ENCODE measurements at places on chromosomes 2 and 18.

- DNase-seq = no peak
These were observed 21.8 kb downstream of the CWC22 start for GRCh38 chr2:179985163-179985820.

GRCh38 chr18:13604786-13605185, 121.6 kb downstream of the FAM210A start:
- DNase-seq = no peak

DNA sequence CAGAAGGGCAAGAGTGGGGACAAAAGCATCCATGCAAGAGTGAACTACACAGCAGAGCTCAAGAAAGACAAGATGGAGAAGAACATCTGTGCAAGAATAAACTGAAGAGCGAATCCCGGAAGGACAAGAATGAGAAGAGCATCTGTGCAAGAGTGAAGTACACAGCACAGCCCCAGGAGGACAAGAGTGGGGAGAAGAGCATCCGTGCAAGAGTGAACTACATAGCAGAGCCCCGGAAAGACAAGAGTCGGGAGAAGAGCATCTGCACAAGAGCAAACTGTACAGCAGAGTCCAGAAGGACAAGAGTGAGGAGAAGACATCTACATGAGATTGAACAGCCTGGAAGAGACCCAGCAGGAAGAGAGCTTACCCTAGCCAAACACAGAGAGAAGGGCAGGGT, 284.6 kb downstream of the PIEZO2 start:
- no peak for DNase-seq

GRCh38 chr2:31525876-31526275, 54.9 kb downstream of the SRD5A2 start:
- DNase-seq = no peak

GRCh38 chr18:21486905-21487437, 113.5 kb downstream of the ESCO1 start:
- no peak for DNase-seq

GRCh38 chr18:26667046-26667445, 118.7 kb upstream of the KCTD1 start:
- DNase-seq = no peak

DNA sequence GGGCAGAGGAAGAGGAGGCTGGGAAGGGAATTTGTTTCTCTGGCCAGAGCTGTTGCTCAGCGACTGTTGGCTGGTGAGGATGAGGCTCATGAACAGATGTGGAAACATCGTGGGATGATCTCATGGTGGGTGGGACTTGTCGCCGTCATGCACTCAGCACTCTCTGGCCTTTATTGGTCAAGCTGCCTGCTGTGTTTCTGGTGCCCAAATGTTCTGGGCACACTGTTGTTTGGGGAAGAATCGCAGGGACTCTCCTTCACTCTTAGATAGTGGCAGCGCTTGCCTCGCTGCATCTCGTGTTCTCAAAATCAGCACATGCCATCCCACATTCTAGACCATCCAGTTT, 145.6 kb downstream of the AGAP1 start:
- DNase-seq = no peak

- DNase-seq = no peak
These were observed 147.2 kb upstream of the SPATS2L start for GRCh38 chr2:200159357-200159707.

- DNase-seq = no peak
These were observed 89.8 kb downstream of the TGOLN2 start for GRCh38 chr2:85237849-85238565.

- no peak for DNase-seq
These were observed 89.4 kb upstream of the EML6 start for GRCh38 chr2:54634021-54634420.

GRCh38 chr2:191059308-191059707, 45.3 kb upstream of the STAT1 start:
- no peak for DNase-seq

GRCh38 chr2:223082706-223083105, 30.7 kb downstream of the KCNE4 start:
- no peak for DNase-seq

DNA sequence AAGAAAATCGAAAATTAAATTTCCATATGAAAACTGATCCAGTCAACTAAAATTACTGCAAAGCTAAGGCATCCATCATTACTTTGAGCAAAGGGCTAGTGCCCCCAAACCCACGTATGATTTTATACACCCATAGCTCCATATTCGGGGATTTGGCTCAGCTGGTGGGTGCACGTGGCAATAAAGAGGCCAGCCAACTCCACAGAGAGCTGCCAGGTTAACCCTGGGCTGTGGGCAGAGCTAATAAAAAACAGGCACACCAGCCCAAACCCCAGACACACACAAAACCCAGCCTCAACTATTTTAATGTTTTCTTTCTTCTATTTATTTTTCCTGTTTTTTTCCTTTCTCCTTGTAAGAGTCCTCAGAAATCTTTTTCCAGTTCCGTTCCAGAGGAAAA, 151.3 kb upstream of the SOX11 start:
- DNase-seq = no peak

GRCh38 chr2:235495373-235496238, 1.8 kb downstream of the AGAP1 start:
- DNase-seq = no peak

DNA sequence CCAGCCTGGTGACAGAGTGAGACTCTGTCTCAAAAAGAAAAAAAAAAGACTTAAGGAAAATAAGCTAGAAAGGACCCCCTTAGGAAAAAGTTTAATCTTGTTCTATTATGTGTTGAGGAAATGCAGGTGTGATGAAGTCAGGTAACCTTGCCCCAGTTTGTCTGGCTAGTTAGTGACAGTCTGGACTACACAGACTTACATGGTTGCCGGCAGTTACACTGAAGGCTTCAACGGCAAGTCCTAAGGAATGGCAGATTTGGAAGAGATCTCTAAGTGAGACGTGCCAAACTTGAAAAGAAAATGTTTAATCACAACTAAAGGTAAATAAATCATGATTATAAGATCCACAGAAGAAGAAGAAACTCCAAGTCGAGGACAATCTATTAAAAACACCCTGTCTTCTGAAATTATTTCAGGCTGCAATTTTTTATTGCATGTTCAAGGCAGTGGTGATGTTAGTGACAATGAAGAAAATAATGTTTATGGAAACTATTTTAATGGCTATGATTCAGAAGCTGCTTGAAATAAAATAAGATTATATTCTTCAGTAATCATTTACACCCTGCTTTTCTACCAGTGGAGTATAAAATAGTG, 84.2 kb downstream of the TTC27 start:
- DNase-seq = no peak

- no peak for DNase-seq
These were observed 118.5 kb upstream of the ALPP start for GRCh38 chr2:232260075-232260474.

DNA sequence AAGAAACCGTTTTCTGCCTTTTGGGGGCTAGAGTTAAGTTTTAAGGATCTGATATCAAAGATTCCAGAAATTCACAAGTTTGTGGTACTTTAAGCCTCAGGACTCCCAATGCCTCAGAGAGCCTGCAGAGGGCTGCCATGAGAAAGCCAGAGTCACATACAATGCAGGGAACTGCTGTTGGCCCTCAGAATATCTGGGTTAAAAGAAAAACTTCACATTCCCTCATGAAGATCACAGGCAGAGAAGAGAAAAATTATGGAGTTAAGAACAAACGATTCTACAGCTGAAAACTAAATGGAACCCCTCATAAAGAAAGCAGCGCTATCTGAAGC, 39.5 kb downstream of the HDAC4 start:
- DNase-seq = no peak

DNA sequence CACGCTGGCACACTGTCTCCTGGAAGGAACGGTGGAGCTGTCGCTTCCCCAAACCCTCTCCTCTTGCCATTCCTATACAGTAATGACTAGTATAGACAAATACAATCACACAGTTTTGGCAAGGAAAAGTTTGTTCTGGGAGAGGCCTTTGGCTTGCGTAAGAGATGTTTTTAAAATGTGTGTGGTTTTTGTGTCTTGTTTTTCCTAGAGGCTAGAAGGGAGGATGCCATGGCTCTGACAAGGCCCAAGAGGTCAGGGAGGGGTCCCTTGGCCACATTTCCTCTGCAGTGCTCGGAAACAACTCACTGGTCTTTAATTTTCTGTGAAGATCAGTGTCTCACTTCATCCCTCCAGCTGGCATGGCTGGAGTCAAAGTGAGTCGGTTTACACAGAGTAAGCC, 195.9 kb downstream of the SH3RF3 start:
- DNase-seq = no peak

DNA sequence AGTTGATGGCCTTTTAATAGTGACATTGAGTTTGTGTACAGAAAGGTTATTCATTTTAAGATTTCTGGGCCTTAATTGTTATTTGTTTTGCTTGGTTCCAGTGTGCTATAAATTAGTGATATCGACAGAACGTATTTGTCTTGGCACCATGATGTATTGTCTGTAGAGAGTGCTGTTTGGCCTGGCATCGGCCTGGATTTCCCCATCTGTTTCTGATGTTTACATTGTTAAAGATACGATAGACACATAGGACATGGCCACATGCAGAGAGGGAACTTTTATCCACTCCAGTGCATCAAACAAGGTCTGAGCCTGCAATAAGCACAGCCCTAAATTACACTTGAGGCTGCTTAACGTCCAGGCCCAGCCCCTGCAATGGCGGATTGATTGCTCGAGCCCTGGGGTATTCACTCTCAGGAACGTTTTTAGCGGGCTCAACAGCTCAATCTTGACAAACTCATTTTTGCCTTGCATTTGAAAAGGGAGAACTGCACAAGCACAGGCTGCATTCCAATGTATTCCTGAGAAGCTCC, 144.7 kb downstream of the SLC4A3 start:
- DNase-seq = no peak

GRCh38 chr18:44246001-44246400, 434.7 kb upstream of the SETBP1 start:
- DNase-seq = no peak

- DNase-seq = peak; percentile 93
These were observed 27.0 kb downstream of the DNMT3A start for GRCh38 chr2:25314514-25315315.

GRCh38 chr2:76569819-76570218, 859.1 kb upstream of the GCFC2 start:
- no peak for DNase-seq

- no peak for DNase-seq
These were observed 88.5 kb downstream of the SOCS6 start for GRCh38 chr18:70377317-70377799.

GRCh38 chr18:60176259-60176658, 196.3 kb downstream of the MC4R start:
- DNase-seq = no peak

GRCh38 chr2:236010920-236011685, 157.1 kb downstream of the GBX2 start:
- no peak for DNase-seq

Measured in activated T-cell treated with anti-CD3 and anti-CD28 coated beads, Interleukin-2, amount 50 U/mL, for 24 hours (primary cell).